OCI-LY7 (cell line): ENCODE measurements at places on chromosomes 16 and 17.
A peak's percentile ranks its signal among the peaks of the same experiment; 100 is the strongest.

DNA sequence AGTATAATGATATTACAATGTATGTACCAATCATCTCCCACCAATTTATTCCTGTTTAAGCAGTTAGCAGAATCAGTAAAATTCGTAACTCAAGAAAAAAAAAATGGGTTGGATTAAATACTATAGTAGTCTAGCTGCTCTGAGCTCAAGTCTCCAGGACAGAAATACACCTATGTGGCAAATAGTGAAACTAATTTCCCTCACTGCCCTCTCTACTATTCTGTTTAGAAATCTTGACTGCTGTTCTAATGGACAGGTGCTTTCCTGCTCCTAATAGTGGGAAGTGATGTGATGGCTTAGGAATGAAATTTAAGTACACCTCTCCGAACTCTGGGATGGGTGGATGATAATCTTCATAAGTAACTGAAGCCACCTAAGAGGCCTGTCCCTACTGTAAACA is 175.7 kb downstream of the KCNJ2 start:
- no peak for DNase-seq

DNA sequence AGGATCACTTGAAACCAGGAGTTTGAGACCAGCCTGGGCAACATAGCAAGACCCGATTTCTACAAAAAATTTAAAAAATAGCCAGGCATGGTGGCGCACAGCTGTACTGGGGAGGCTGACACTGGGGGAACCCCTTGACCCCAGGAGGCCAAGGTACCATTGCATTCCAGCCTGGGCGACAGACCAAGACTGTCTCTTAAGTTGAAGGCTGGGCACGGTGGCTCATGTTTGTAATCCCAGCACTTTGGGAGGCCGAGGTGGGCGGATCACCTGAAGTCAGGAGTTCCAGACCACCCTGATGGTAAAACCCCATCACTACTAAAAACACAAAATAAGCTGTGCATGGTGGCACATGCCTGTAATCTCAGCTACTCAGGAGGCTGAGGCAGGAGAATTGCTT is 74.9 kb downstream of the LITAF start:
- DNase-seq = no peak

DNA sequence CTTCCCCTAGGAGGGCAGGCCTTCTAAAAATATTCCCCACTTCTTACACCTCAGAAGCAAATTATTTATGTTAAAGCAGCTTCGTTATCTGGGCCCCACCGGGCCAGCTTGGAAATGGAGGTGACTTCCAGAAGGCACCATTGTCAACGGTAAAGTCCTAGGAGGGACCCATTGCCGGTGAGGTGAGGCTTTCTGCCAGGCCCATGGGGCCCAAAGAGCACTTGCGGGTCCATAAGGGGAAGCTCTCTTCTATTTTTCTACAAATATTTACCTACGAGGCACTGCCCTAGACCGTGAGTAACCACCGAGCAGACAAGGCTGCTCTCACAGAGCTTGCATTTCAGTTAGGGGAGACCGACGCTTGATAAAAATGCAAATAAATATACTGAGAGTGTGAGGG is 41.5 kb downstream of the C16orf78 start:
- DNase-seq = no peak

- no peak for DNase-seq
Observed at GRCh38 chr16:71852561-71852960, 6.8 kb downstream of the ATXN1L start.

GRCh38 chr16:1048442-1049112 is 24.0 kb upstream of the SSTR5 start:
- no peak for DNase-seq

DNA sequence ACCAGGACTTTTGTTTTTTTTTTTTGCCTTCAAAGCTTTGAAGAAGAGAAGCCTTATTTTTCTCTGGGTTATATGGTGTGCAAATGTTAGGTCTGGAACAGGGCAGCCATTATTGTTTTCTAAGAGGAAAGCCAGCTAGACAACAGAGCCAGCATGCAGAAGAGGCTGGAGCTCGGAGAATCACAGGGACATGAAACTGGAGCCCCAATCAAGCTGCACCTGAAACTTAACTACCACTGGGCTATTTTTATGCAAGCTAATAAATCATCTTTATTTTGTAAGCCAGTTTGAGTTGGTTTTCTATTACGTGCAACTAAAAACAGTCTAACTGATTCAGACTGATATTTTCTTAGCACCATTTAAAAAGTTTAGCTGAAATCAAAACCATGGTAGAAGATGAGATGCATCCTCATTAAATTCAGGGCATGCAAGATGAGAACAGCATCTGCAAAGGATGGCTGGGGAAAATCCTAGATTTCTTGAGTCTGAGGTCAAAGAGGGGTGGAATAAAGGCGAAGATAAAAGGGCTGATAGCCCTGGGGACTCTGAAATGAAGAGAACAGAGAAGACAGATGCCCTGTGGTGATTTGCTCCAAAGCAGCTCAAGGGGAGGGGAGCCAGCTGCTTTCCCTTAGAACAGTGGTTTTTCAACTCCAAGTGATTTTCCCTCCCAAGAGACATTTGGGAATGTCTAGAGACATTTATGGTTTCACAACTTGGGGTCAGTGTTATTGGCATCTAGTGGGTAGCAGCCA is 177.1 kb upstream of the WSCD1 start:
- DNase-seq = no peak

- DNase-seq = peak; percentile 54
Observed at GRCh38 chr17:45190503-45191255, 29.0 kb downstream of the HEXIM2 start.

- no peak for DNase-seq
Observed at GRCh38 chr16:24135624-24136565, 120.2 kb upstream of the CACNG3 start.

DNA sequence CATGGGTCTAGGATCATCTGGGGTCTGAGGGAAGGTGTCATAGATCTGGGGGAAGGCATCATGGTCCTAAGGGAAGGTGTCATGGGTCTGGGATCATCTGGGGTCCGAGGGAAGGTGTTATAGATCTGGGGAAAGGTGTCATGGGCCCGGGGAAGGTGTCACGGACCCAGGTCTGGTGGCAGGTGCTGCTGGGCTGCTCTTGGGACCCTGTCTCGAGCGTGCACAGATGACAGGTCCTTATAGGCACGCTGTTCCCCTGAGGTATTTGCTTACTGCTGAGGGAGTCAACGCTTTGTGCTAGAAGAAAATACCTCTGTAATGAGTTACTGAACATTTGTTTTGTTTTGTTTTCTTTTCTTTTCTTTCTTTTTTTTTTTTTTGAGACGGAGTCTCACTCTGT is 1.4 kb downstream of the RAB40C start:
- DNase-seq = no peak

DNA sequence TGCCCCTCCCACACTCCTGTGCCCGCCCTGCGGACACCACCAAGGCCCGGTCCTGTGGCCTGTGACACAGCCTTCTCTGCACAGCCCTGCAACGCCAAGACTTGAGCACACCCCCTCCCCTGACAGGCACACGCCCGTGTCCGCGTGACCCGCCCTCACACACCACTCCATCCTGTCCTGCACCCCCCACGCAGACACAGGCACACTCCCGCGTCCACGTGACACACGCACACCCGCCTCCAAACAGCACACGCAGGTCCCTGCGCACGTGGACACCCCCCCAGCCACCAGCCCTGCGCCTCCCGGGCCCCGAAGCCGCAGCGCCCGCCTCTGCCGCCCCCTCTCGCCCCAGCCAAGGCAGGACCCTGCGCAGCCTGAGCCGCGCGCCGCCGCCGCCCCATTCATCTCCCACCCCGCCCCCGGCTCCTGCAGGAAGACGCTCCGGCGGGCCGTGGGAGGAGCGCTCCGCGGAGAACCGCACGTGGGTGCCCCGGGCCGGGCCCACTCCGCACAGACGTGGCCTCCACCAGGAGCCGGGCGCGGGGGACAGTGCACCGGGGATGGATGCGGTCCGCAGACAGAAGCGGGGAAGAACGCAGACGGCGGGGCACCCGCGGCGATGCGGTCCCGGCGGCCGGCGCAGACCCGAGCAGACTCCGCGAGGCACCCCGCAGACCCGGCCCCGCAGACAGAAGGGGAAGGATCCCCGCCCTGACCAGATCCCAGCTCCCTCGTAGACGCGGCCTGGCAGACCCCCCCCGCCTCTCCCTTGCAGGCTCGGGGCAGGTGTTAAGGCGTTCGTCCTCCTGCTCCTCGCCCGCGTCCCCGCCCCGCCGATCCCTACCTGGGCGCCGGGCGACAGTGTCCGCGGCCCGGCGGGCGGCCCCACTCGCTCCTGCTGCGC is 506 bp downstream of the CAMKK1 start:
- peak; percentile 27 for DNase-seq

DNA sequence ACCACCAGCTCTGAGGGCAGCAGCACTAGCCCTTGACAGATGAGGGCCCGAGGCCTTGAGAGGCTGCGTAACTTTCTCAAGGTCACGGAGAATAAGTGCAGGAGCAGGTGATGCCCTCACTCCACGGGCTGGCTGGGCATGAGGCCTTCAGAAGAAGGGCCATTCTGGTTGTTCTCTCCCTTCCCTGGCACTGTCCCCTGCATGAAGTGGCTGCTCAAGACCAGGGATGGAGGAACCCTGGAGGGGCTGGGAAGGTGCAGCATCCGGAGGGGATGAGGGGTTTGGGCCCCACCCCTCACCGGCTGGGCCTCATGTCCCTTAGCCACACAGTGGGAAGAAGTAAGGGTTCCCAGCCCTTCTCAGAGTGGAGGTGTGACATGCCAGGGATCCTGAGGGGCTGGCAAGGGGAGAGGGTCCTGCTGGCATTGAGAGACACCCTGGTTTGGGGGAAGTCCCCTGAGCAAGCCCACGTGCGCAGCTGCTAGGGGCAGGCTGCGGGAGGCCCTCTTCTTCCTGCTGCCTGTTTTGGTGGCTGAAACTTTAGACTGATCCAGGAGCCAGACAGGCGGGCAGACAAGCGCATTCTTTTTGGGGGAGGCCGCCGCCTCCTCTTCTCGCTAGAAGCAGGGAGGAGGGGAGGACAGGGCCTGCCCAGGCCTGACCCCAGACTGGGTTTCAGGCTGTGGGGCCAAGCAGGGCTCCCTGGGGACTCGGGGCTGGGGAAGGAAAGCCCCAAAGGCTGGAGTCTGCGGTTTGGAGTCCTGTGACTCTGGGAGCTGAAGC is 74.0 kb downstream of the N4BP1 start:
- no peak for DNase-seq

GRCh38 chr17:8015957-8016631 is 13.7 kb downstream of the GUCY2D start:
- no peak for DNase-seq

DNA sequence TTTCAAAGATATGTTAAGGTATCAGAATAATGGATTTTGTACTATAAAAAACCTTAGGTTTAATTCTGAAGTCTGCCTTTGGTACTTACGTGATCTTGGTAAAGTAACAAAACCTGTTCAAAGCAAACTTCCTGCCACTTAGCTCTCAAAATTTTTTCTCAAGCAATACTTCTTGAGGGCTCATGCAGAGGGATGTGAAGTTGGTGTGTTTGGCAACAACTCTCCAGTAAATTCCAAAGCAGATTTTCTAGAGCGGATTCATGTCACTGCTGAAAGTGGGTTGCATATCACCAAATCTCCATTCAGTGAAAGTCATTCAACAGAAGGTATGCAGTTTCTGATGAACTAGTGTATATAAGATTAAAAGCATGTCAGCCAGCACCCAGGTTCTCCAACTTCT is 856.7 kb downstream of the CDH8 start:
- no peak for DNase-seq

DNA sequence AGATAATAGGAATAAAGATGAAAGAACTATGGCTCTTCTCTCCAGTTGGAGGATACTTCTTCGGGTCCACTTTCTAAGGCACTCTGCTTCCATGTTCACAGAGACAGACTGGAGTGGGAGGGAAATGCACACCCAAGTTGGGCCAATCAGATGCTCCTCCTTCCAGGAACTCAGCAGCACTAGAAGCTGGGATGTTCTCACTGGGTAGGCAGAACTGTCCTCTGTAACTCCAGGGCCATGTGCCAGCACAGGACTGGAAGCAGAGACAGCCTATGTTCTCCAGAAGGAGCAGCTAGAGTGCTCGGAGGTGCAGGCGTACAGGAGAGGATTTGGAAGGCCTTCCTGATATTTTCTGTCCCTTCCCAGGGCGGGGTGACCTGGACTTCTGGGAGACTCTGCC is 49.9 kb upstream of the SREBF1 start:
- DNase-seq = no peak

- DNase-seq = no peak
Observed at GRCh38 chr16:68563631-68564381, 24.7 kb downstream of the ZFP90 start.

- DNase-seq = peak; percentile 84
Observed at GRCh38 chr16:1414532-1415260, at the start of gene UNKL. TSS of gene UNKL (minus strand) at chr16:1414704. CDS start at chr16:1414691, 13 bp downstream.

GRCh38 chr17:489758-490329 is 137.2 kb upstream of the RPH3AL start:
- peak; percentile 69 for DNase-seq

DNA sequence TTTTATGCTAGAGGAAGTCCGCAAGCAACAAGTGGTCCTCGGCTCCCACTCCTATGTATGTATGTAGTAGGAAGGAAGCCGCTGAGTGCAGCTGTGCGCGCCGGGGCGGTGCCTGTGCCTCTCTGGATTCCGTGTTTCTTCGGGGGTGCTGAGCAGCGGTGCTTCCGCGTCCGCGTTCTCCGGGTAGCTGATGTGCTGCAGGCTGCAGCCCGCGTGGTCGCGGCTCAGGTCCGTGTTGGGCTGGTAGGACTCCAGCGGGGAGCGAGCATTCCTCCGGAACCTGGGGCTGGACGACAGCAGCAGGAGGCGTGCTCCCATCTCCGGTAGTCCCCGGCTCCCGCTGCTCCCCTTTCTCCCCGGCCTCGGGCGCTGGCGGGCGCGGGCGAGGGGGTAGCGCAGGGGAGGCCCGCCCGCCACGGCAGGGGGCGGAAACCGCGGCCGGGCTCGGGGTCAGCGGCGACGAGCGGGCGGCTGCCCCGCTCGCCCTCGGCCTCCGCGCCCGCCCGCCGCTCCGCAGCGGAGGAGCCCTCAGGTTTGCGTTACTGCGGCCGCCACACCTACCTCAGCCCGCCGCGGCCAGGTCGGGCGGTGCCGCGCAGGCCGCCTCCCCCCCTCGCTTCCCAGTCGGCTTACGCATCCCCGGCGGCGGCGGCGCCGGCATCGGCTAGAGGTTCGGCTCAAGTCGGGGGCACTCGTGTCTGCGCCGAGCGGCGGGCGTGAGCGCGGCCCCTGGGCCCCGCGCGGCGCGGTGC is 487 bp downstream of the C17orf67 start:
- DNase-seq = peak; percentile 84

DNA sequence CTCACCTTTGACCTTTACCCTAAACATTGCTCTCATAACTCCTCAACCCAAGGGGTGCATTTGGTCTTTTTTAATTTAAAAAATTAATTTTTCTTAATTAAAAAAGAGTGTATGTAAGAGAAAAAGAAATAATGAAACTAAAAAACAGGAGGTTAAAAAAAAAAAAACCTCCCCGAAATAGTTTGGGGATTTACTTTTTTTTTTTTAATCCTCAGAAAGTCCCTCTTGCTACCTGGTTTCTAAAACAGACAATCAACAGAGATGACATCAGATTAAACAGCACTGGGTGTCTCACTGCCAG is 301.3 kb downstream of the SOX9 start:
- no peak for DNase-seq

DNA sequence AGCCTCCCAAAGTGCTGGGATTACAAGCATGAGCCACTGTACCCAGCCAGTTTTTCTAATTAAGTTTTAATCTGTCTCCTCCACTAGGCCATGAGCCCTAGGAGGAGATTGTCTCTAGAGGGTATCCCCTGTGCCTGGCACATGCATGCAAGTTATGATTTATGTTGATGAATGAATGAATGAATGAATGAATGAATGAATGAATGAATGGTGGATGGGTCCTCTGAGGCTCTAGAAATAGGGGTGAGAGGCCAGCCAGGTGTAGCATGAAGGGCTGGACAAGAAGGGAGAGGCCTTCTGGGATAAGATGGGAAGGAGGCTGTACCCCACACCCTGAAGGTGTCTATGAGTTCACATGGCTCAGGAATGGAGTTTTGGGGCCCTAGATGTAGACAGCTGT is 48.8 kb downstream of the EMP2 start:
- DNase-seq = no peak
